Femur (tissue), 1 donor: ENCODE measurements at places on chromosomes 4 and X.

GRCh38 chr4:15756361-15756861, 21.7 kb upstream of the CD38 start:
- DNase-seq = no peak

DNA sequence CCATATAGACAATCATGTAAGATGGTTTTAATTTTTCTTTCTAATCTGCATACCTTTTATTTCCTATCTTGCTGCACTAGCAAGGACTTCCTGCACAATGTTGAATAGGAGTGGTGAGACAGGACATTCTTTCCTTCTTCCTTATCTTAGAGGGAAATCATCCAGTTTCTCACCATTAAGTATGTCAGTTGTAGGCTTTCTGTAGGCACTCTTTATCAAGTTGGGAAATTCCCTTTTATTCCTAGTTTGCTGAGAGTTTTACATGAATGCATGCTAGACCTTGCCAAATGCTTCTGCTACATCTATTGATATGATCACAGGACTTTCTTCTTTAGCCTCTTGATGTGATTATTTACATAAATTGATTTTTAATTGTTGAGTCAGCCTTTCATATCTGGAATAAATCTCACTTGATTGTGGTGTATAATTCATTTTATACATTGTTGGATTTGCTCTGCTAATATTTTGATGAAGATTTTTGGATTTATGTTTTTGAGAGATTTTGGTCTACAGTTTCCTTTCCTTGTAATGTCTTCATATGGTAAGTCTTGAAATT, 23.8 kb downstream of the RNF175 start:
- DNase-seq = no peak

GRCh38 chrX:111199505-111199904, 70.8 kb downstream of the CAPN6 start:
- no peak for DNase-seq

DNA sequence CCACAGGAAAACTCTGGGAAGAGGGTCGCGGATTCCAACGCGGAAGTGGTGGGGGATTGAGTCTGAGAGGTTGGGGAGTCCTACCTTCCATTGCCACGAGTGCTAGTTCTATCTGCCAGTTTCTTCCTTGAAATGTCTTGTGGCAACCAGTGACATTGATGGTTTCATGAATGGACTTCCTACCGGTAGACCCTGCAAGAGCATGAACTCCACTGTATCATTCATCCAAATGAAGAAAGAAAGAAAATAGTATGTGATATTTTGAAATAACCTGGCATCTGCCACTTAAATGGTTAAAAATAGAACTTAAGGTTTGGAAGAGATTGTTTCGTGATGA, 1.1 kb upstream of the SLC10A7 start:
- DNase-seq = no peak

- no peak for DNase-seq
These were observed 129.0 kb downstream of the BTC start for GRCh38 chr4:74665346-74665745.

DNA sequence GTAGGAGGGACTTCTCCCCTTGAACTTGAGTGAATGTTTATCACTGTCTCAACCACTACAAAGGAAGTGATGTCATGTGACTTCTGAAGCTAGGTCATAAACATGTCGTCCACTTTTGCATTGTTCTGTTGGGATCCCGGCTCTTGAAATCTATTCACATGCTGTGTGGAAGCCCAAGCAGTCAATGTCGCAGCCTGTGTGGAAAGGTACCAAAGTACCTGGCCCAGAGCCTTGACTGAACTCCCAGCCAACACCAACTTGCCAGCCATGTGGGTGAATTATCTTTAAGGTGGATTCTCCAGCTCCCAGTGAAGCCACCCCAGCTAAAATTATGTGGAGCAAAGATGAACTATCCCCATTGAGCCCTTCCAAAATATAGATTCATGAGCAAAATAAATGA, 85.0 kb upstream of the USP38 start:
- DNase-seq = no peak

GRCh38 chr4:143082701-143083100, 102.0 kb upstream of the USP38 start:
- DNase-seq = no peak

- no peak for DNase-seq
These were observed 10.0 kb downstream of the N4BP2 start for GRCh38 chr4:40066651-40067050.

DNA sequence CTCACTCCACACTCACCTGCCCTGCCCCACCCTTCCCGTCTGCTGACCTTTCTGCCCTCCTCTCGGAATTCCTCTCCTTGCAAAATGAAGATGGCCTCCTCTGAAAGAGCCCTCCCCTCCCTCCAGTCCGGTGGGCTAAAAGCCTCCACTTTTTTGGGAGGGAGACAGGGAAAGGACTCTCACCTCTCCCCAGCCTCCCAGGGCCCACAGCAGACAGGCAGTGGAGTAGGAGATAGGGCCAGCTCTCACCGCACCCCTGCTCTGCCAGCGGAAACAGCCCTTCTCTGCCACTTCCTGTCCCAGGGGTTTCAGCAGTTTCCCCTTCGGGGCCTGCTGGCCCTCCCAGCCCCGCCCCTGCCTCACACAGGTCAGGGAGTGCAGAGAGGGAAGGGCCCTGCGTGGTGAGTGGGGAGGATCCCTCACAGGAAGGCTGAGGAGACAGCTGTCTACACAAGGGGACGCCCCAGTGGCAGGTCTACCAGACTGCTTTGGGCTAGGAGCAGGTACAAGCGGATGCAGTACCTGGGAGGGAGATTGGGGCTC, 18.2 kb downstream of the ELF4 start:
- DNase-seq = peak; percentile 66

- DNase-seq = peak; percentile 59
These were observed 201.9 kb upstream of the AGTR2 start for GRCh38 chrX:115968436-115969252.

DNA sequence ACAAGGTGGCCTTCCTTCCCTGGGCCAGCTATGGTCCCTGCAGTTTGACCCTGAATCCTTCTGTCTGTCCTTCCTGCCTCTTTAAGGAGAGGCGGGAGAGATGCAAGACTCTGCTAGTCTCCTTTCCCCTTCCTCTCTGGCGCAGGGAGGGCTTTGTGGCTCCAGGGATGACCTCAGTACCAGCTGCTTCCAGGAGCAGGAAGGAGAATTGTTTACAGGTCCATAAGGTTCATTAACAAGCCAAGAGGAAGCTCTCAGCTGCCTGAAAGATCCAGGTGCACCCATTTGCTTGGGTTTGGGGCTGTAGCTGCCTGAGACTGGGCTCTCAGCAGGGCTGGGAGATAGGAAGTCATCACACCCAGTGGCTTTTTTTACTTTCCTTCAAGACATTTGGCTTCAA, 4.0 kb upstream of the FATE1 start:
- DNase-seq = peak; percentile 75

- no peak for DNase-seq
These were observed 208.2 kb downstream of the TMA16 start for GRCh38 chr4:163702736-163703135.

GRCh38 chr4:37935026-37935425, 25.2 kb upstream of the PTTG2 start:
- DNase-seq = no peak

- no peak for DNase-seq
These were observed 130.5 kb upstream of the TTC29 start for GRCh38 chr4:147076179-147076578.

DNA sequence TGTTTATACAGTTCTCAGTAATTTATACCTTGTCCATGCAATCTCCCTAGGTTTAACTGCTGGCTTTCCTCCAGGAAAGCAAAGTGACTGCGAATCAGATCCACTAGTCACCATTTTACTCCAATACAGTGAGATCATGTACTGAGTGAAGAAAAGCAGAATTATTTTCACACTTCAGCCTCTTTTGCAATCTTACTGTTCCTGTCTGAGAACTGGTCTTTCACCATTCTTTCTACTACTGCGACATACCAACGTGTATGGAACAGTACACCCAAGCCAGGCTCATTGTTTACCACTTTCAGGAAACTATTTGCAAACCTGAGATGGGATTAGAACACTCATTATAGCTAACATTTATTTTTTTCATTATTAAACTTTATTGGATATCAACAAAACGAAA, 8.0 kb upstream of the MSL3 start:
- DNase-seq = no peak

DNA sequence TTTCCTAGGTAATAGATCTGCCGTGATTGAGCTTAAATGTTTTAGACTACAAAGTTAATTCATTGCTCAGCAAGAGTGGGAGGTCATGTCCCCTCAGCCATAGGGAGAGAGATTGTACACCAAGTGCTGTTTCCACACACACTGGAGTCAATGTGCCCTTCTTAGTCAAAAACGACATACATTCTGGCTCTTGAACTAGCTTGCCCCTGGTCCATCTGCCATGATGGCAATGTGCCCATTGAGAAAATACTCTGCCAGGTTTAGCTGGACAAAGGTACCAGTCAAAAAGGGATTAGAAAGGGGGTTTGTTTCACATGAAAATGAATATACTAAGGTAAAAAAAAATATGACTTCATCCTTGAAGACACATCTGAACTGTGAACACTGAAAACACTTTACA, 377.1 kb upstream of the ADGRL3 start:
- no peak for DNase-seq

- DNase-seq = no peak
These were observed 508.2 kb upstream of the ATOH1 start for GRCh38 chr4:93320356-93320755.

DNA sequence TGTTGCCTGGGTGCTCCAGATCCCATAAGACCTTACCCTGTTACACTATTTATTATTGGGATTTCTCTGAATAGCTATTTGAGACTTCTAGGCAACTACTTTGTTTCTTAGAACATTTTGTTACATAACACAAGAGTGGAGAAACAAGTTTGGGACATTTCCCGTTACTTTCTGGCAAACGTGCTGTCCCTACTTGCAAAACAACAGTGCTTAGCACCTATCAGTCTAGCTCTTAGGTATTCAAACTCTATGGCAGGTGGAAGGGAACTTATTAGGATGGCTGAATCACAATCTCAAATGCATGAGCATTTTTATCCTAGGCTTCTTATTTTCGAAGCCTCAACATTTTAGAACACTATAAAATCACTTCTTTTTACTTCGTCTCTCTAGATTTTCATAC, 613.6 kb downstream of the DMD start:
- DNase-seq = no peak

DNA sequence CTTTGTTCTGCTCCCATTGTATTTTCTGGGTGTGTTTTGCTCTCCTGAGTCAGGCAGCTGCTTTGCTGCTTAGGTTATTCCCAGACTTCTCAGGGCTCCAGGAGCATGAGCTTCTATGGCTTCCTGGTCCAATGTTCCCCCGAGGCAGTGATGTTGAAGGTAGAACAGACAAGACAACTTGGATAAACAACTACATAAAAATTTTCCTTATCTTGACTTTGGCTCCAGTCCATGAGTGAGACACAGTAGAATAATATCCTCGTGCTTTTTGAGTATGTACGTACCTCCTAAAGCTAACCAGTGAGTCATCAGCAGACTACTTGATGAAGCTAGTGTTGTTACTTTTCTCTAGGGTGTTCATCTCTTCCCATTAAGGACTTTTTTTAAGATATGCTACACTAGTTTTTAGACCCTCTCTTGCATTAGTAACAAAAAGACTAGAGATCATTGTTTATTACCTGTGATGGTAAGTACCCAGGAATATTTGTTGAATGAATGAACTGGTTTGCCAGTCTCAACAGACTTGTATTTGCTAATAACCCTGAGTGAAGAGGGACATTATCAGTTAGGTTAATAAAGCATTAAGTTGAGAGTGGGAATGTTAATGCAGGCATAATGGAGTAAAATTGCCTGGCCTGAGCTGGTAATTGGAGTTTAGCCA, 131.9 kb downstream of the FHIP1A start:
- no peak for DNase-seq

DNA sequence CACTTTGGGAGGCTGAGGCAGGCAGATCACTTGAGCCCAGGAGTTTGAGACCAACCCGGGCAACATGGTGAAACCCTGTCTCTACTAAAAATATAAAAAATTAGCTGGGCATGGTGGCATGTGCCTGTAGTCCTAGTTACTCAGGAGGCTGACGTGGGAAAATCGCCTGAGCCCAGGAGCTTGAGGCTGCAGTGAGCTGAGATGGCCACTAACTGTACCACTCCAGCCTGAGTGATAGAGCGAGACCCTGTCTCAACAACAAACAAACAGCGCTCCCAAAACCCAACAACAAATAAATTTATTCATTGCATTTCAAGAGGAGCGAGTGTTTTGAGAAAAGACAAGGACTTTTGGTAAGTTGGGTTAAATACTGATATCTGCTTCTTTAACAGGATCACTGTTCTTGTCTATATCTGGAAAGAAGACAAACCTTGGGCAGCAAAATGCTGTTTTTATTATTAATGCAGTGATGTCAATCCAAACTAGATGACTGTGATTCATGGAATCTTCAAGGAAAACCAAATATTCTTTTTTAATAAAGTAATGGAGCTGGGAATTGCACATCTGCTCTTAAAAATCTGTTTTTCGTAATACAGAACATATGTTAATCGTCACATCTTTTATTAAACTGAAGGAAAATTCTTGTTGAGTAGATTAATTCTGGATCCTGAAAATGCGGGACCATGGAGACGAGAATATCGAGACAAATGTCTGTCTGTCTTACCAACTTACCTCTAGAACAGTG, 90.8 kb upstream of the LIMCH1 start:
- DNase-seq = no peak

GRCh38 chr4:75005727-75006126, 72.8 kb downstream of the PARM1 start:
- no peak for DNase-seq

DNA sequence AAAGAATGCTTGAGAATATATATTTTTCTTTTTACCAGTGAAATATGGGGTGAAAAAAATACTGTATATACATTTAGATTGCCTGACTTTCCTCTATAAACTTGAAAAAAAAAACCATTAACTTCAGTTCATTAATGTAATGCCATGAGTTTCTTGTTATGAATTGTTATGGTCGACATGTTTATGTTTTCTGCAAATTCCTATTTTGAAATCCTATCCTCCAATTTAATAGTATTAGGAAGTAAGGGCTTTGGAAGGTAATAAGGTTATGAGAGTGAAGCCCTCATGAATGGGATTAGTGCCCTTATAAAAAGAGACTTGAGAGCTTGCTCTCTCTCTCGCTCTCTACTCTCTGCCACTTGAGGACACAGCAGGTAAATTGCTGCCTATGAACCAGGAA, 211.4 kb downstream of the LDB2 start:
- no peak for DNase-seq

- DNase-seq = no peak
These were observed 280.6 kb upstream of the ZFP42 start for GRCh38 chr4:187714957-187715356.

GRCh38 chr4:3387154-3387942, 54.4 kb upstream of the HGFAC start:
- no peak for DNase-seq

GRCh38 chr4:152073351-152074087, 312.7 kb upstream of the GATB start:
- DNase-seq = no peak

DNA sequence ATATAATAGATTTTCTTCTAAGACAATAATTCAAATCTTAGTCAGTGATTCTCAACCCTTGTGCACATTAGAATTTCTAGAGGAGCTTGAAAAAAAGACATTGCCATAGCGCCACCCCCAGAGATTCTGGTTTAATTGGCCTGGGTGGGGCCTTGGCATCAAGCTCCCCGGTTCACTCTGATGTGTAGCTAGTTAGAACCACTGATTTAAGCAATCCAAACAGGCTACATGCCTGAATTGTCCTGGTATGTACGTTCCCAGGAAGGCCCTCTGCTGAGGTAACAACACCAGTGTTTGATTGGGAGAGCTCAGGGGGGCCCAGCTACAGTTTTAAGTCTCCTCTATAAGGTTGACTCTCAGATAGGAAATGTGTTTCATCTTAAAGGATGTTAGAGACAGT, 1.3 kb upstream of the ATP10D start:
- DNase-seq = no peak

GRCh38 chr4:100466501-100466900, 51.3 kb downstream of the EMCN start:
- DNase-seq = no peak

GRCh38 chrX:769796-770195, 139.2 kb downstream of the SHOX start:
- DNase-seq = no peak
